ENCODE measurements at places on chromosomes 7 and 10. TPM values are rescaled to one million over a fixed set of nuclear protein-coding genes. Genes with fewer than 3 reads are reported as not detected.

GRCh38 chr7:143256932-143257331 lies 6.3 kb upstream of the GSTK1 start:
- peak; percentile 74 for DNase-seq

- DNase-seq: no peak
Measured at GRCh38 chr7:149293338-149293737, 31.3 kb downstream of the ZNF783 start.

- peak; percentile 59 for DNase-seq
Measured at GRCh38 chr7:2520131-2520760, 672 bp downstream of the LFNG start.

GRCh38 chr10:106836933-106837663 lies 327.4 kb downstream of the SORCS1 start:
- no peak for DNase-seq

The C10orf105 gene
- not detected for total RNA-seq

DNA sequence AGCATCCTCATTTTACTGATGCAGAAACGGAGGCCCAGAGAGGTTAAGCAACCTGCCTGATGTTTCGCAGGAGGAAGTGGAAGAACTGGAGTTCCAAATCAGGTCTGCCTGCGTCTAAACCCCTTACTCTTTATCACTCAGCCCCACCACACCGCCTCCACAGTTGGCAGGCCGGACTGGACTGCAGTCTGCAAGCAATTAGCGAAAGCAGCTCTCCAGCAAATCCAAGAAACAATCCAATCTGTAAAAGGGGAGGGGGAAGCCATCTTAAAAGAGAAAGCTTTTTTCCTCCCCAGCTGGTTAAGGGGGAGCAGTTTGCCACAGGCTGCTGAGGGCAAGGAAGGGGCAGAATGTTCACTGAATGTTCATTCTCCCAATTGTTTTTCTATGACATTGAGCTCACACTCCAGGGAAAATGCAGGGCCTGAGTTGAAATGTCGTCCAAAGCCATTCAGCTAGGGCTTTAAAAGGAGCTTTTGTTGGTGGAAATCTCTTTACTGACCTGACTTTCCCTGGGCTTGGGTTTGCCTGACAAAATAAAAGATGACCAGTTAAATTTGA lies 350.1 kb downstream of the RNLS start:
- DNase-seq: no peak

DNA sequence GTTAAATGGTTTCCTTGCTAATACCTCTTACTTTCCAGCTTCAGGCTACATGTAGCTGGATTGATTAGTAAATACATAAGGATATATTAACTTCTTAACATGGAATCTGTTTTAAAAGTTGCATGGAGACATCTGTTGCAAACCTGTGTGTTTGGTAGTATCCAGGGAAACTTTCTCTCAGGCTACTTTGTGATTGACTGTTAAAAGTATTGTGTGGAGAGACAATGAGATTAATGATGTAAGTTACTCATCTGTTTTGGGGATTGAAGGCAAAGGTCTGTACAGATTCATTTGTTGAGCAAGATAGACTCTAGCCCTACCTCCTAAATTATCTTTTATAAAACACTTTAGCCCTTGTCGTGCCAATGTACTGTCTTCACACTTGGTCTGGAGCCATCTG lies 6.6 kb downstream of the CREB5 start:
- DNase-seq: no peak

DNA sequence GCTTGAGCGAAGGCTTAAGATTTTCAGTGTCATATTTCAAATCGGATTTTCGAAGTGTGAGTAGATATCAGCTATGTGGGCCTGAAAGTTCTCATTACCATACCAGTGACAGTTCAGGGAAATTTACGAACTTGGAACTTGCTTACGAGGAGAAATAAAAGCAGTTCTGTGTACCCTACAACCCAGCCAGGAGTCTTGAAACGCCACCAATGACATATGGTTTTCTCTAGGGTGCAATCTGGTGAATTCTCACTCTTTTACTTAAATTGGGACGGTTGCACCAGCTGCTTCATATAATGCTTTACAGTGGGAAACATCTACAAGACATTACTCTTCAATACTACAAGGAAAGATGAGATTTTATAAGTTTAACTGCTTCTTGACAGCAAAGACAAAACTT lies 253.6 kb upstream of the FOXK1 start:
- DNase-seq: no peak

The GPC2 gene
- 6.1 TPM for total RNA-seq

The NEUROG3 gene
- total RNA-seq: not detected

The MBL2 gene
- not detected for total RNA-seq

GRCh38 chr10:45353186-45353585 lies 20.8 kb upstream of the ALOX5 start:
- no peak for DNase-seq

GRCh38 chr7:74292757-74293576 lies 3.8 kb downstream of the CLIP2 start:
- no peak for DNase-seq

The FAM25G gene
- total RNA-seq: not detected

Measured in B cell (primary cell).